ENCODE measurements at places on chromosomes 7 and 10.

GRCh38 chr7:159198016-159198724, 53.5 kb upstream of the VIPR2 start:
- no peak for DNase-seq

DNA sequence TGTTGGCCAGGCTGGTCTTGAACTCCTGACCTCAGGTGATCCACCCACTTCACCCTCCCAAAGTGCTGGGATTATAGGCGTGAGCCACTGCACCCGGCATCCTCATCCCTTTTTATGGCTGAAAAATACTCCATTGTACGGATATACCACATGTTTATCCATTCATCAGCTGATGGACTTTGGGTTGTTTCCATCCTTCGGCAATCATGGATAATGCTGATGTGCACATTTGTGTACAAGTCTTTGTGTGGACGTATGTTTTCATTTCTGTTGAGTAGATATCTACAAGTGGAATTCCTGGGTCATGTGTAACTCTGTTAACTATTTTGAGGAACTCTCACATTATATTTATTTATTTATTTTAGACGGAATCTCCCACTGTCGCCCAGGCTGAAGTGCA, 5.7 kb upstream of the UCMA start:
- no peak for DNase-seq

DNA sequence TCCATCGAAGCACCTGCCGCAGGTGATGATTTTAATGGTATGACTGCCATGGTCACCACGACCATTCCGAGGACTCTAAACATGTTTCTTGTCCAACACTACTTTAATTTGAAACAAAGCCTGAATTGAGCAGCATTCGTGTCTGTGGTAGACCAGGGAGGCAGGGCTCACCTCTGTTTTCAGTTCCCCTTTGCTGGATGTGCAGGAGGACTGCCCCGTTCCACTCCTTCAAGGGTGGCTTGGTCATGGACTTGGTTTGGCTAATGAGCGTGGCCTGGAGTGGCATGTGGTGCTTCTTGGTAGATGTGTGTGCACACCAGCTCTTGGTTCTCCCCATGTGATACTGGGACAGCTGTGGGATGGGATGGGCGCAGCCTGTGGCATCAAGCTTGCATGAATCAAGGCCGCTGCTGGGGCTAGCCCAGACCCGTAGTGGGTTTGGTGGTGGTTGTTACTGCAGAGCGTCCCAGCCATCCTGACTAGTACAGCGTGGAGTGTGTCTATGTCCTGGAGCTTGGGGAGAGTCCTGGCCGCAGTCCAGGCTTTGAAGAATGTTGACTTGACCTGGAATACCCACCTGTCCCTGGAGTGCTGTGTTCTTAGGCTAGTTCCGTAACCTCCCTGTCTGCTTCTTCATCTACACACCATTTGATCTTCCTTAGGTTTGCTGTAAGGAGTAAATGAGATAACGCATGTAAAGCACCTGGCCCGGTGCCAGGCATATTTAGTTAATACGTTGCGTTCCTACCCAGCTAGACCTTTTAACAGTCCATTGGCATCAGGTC, 34.8 kb downstream of the MGMT start:
- DNase-seq, result no peak

DNA sequence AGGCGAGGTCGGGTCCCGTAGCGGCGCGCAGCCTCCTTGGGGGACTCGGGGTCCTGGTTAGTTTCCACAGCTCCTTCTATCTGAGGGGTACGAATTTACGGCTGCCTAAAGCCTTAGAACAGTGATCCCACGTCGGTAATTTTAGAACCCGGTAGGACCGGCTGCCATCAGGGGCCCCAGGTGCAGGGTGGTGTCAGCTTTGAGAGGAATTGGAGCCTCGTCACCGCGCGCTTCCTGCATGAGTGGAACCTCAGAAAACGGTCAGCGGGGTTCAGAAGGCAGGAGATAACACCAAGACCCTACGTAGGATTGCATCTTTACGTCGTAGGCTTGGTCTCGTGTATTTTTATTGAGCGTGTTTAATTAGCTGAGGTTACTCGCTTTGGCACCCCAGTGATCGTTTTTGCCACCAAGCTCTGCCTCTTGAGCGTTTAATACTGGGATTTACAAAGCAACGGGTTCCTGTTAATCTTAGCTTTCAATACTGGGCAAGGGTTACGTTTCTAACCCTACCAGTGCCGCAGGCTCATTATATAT, 443 bp downstream of the RNF32 start:
- peak; percentile 14 for DNase-seq

- no peak for DNase-seq
Observed at GRCh38 chr10:125002423-125003145, 60.7 kb downstream of the ZRANB1 start.
